Kidney (tissue), 22 donors: ENCODE measurements at places on chromosomes 2 and 18. TPM values are rescaled to one million over a fixed set of nuclear protein-coding genes. Genes with fewer than 3 reads are reported as not detected.

DNA sequence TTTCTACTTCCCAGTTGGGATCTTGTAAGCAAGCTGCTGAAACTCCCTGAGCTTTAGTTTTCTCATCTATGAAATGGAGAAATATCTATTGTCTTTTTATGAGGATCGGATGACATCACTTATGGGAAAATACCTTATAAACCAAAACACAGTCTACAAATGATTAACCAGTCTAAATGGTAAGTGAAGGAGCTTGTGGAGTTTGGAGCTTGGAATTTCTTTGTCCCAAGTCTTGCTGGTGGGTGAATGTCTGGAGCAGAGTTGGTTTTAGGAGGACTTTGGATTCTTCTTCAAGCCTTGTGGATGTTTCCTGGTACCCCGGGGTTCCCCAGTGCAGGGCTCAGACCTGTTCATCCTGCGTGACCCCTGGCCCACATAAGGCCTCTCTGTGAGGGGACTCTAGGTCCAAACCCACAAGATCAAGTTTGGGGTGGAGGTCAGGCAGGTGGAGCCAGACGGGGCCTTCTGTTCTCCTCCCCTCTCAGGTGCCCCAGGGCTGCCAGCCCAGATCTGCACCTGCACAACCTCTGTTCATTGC, 43.2 kb downstream of the FOSL2 start:
- DNase-seq, result no peak

GRCh38 chr18:38362286-38362792, 796.7 kb upstream of the CELF4 start:
- DNase-seq, result no peak

DNA sequence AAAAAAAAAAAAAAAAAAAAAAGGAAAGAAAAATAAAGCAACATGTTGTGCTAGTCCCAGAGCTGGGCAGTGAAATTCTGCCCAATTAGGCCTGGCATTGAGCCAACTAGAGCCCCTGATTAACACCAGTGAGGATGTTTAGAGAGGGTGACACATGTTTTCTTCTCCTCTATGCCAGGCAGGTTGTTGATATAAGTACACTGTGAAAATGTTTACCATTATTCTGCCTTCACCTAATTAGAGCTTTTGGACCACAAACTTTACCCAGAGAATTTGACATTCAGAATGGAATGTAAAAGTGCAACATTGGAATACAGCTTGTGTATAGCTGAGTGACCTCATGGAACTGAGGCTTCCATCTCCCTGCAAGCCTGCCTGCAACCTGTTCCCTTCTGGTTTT, 95.9 kb upstream of the MSH2 start:
- no peak for DNase-seq

DNA sequence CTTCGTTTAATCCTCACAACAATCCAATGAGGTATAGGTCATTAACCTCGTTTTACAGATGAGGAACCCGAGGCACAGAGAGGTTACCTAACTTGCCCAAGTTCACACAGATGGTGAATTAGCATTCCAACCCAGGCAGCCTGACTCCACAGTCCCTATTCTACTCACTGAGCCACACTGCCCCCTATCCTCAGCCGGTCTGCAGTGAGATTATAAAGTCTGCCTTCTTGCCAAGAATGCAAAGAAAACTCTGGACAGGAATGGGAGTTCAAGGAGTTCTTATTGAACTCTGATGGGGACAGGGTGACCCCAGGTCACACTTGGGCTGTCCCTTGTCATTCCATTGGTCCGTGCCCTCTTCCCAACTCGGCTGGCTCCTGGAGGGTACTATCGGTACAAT, 118.1 kb upstream of the MSH6 start:
- no peak for DNase-seq

- no peak for DNase-seq
Observed at GRCh38 chr2:114929225-114929624, 486.8 kb downstream of the DPP10 start.

GRCh38 chr2:56240210-56240609, 56.4 kb downstream of the CCDC85A start:
- no peak for DNase-seq

The CDKL4 gene
- not detected for polyA plus RNA-seq

- DNase-seq, result peak; percentile 59
Observed at GRCh38 chr18:32271672-32272208, 81.9 kb downstream of the MEP1B start.

GRCh38 chr18:49656073-49656692, 94.3 kb downstream of the LIPG start:
- no peak for DNase-seq

- no peak for DNase-seq
Observed at GRCh38 chr18:75830828-75831227, 403.3 kb upstream of the SMIM21 start.

The ZNF804A gene
- polyA plus RNA-seq, result 1.2 TPM

The ADAM23 gene
- polyA plus RNA-seq, result 2.5 TPM

The ACKR3 gene
- polyA plus RNA-seq, result 6.9 TPM

- DNase-seq, result no peak
Observed at GRCh38 chr2:58122540-58122939, 75.9 kb downstream of the VRK2 start.

The PROKR1 gene
- polyA plus RNA-seq, result not detected

The SRD5A2 gene
- polyA plus RNA-seq, result 0.15 TPM

DNA sequence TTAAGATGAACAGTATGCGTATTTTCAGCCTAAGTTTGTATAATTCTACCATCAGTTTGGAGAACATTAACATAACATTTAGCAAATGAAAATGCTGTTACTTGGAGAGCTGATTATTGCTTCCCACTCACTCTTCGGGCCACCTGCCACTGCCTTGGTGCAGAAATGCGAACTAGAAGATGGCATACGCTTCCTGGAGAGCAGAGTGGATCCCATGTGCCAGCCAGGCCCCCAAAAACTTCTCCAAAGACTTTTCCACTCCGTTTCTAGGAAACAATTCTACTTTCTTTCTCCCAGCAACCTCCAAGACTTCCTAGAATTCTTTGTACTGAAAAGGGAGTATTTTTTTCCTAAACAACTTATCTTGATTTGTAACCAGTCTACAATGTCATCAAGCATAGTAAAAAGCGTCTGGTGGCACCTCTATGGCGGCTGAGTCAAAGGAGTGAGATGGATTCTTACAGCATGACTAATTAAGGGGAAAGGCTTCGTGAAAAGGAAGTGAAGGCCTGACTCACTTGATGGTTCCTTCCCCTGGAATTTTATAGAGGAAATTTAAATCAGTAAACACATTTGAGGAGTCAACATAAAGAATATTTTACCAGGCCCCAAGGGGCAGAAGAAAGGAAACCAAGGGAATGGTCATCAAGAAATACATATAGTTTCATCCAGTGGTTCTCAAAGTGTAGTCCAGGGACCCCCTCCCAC, 36.6 kb downstream of the FEZ2 start:
- peak; percentile 75 for DNase-seq

The CLEC4F gene
- not detected for polyA plus RNA-seq

The KIAA2012 gene
- not detected for polyA plus RNA-seq

DNA sequence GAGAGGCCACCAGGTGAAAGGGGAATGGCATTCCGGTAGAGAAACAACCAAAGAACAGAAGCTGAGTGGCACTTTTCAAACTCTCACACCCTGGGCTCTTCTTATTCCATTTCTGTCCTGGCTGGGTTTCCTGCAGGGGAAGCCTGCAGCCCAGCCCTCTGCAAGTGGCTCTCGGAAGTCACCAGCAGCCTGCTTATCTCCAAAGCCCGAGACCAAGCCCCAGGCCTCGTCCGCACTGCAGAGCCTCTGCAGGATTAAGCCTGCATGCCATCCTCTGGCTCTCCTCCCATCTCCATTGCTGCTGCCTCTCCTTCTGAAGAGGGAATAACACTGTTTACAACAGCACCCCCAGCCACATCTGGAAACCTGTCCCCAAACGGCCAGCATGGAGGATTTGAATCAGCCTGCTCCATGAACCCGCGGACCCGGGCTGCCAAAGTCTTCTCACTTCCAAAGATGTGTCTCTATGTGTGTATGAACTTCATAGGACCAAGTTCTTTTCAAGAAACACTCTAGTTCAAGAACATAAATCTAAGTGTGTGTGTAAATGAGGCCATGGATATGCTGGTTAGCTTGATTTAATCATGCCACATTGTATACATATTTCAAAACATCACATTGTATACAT, 54.2 kb downstream of the DIPK1C start:
- no peak for DNase-seq

- DNase-seq, result no peak
Observed at GRCh38 chr2:109521233-109522062, 92.3 kb downstream of the SEPTIN10 start.

- peak; percentile 87 for DNase-seq
Observed at GRCh38 chr2:240387669-240388358, 47.6 kb upstream of the GPC1 start.

The MC2R gene
- polyA plus RNA-seq, result not detected

GRCh38 chr2:10762651-10763460, 41.4 kb downstream of the ATP6V1C2 start:
- peak; percentile 43 for DNase-seq

The RANBP2 gene
- 7.9 TPM for polyA plus RNA-seq

DNA sequence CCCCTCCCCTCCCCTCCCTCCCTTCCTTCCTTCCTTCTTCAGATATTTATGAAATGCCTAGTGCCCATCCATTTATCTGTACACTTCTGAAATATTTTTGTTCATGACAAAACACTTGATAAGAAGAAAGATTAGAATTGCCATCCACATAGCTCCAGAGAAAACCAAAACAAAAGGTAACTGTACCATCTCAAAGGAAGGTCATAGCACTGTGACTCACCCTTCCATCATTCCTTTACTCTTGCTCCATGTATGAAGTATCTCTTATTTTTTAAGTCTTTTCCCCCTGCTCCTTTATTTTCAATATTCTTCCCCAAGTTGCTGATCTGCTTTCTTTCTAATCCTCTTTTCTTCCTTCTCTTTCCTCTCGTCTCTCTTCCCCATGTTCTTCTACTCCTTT, 9.9 kb downstream of the CNTNAP5 start:
- no peak for DNase-seq

DNA sequence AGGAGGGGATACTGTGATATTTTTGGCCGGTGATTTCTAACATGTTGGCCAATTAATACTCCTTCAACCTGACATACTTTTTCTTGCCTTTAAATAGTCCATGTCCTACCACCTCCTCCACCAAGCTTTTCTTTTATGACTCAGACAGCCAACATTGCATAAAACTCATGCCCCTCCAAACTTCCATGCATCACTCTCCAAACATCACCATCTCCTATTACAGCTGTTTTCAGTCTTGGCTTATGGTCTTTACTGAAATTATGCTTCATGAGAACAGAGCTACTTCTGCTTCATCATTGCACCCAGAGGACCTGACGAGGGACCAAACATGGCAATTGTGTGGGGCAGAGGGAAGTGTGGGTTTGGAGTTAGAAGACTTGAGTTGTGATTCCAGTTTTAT, 305.4 kb downstream of the LPIN1 start:
- DNase-seq, result no peak

DNA sequence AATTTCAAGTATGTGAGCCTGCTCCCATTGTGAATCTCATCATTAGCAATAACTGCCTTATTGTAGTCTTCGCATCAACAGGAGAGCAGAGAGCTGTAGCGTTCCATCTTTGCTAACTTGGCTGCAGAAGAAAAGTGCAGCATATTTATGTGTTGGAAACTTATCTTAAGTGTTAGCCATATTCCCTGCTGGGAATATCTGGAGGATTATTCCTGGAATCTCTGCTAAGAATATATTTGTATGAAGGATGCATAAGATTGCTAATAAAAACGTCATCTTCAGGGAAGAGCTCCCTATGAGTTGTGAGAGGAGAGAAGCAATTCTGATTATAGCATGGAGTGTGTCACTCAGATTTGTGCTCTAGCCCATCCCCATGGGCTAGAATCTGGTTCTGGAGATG, 115.1 kb upstream of the REG3G start:
- DNase-seq, result no peak

DNA sequence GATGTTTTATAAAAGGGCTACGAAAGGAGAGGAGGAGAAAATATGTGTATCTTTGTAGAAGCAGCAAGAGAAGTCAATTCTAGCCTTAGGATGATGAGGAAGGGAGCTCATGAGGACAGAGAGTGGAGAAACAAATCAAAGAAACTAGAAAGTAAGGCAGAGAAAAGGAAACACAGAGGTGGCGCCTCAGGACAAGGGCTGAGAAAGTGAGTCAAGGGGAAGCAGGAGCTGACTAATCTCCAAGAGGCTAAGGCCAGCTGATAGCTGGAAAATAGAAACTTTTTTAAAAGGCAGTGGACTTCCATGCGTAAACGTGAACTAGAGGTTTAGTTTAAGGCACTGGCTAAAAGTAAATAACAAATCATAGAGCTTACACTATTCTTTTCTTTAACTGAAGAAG, 173.3 kb downstream of the ANKRD44 start:
- no peak for DNase-seq

DNA sequence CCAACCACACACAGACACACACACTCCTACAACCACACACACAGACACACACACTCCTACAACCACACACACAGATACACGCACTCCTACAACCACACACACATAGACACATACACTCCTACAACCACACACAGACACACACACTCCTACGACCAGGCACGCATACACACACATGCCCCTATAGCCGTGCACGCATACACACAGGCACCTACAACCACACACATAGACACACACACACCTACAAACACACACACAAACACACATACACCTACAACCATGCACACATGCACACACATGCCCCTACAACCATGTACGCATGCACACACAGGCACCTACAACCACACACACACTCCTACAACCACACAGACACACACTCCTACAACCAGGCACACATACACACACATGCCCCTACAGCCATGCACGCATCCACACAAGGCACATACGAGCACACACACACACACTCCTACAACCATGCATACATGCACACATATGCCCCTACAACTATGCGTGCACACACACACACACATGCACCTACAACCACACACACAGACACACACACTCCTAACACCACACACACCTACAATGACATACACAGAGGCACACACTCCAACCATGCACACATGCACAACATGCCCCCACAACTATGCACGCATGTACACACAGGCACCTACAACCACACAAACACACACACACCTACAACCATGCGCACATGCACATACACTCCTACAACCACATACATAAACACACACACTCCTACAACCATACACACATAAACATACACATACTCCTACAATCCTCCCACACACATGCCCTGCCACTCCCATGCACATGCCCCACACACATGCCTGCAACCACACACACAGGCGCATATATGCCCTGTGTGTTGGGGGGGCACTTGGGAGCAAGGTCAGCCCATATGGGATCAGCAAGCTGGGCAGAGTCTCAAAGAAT, 19.1 kb upstream of the TEX51 start:
- DNase-seq, result peak; percentile 4

- no peak for DNase-seq
Observed at GRCh38 chr2:156399224-156399949, 36.8 kb upstream of the GPD2 start.

GRCh38 chr2:20796374-20796791, 26.5 kb downstream of the LDAH start:
- no peak for DNase-seq

- DNase-seq, result no peak
Observed at GRCh38 chr2:55882954-55883353, 40.6 kb downstream of the EFEMP1 start.

GRCh38 chr2:105376789-105377240, 22.0 kb downstream of the FHL2 start:
- no peak for DNase-seq
